AG04450 (cell line): ENCODE measurements at places on chromosomes 2 and 18.

- DNase-seq: no peak
These were observed 68.1 kb upstream of the LYPD6B start for GRCh38 chr2:148970385-148970784.

GRCh38 chr2:134372141-134372540 is 118.3 kb downstream of the MGAT5 start:
- peak; percentile 21 for DNase-seq

DNA sequence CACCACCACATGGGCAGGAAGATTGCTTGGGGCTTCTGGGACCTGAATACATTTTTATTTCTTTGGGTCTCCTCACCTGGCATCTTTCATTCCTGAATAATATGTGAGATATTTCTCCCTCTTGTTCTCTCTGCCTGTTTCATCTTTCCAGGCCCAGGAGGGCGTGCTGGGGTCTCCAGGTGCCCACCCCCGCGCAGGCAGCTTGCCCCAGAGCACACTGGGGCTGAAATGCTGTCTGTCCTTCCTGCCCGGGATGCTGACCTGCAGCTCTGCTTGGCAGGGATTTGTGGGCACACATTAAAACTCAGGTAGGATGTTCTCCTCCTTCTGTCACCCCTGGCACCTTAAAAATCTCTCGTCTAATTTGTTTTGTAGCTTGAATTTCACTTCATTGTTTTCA is 39.7 kb upstream of the TEX51 start:
- DNase-seq: no peak

GRCh38 chr2:197131558-197131855 is 179.1 kb downstream of the ANKRD44 start:
- DNase-seq: no peak

DNA sequence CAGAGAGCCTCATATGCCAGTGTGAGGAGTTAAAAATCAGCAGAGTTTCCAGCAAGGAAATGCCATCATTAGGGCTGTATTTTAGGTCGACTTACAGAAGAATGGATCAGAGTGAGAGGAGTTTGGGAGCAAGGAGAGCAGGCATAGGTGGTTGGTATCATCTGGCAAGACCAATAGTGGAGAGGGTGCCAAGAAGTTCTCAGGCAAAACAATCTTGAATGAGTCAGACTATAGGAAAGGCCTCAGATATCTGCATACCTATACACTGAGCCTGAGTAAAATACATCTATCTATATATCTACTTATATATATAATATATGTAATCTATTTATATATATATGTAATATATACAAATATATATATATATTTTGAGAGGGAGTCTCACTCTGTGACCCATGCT is 57.3 kb downstream of the TMEFF2 start:
- no peak for DNase-seq

DNA sequence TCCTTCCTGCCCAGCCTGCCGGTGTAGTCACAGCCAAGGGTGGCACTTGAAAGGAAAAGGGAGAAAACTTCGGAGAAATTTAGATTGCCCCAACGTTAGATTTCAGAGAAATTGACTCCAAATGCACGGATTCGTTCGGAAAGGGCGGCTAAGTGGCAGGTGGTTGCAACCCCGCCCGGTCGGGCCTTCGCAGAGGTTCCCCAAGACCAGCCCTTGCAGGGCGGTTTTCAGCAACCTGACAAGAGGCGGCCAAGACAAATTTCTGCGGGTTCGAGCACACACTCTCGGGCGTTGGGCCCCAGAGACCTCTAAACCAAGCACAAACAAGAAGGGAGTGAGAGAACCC is 4.8 kb downstream of the ONECUT2 start:
- DNase-seq: no peak

DNA sequence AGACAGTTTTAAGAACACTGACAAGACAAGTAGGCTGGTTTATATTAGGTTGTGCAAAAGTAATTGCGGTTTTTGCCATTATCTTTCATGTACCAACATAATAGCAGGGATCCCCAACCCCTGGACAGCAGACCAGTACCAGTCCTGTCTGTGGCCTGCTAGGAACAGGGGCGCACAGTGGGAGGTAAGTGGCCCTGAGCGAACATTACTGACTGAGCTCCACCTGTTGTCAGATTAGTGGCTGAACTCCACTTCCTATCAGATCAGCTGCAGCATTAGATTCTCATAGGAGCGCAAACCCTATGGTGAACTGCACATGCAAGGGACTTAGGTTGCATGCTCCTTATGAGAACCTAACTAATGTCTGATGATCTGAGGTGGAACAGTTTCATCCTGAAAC is 921.9 kb downstream of the CCDC85A start:
- DNase-seq: no peak

- DNase-seq: no peak
These were observed 17.9 kb downstream of the SDC1 start for GRCh38 chr2:20207051-20207450.

DNA sequence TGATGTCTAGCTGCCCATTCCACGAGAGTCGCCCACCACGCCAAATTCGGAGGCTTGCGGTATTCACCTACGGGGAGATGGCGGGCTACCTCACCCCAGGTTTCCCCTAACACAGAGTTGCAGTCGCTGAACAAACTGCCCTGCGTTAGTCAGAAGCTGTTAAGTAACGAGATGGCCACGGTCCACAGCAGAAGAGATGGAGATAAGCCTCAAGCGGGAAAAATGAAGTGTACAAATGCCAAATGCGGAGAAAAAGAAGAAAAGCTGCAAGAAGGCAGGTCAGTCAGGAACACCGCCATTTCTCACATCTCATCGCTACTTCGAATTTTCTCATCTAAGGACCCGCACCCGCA is 425 bp downstream of the ASB3 start:
- no peak for DNase-seq

- DNase-seq: peak; percentile 72
These were observed 35.6 kb downstream of the GLI2 start for GRCh38 chr2:120771111-120771780.

DNA sequence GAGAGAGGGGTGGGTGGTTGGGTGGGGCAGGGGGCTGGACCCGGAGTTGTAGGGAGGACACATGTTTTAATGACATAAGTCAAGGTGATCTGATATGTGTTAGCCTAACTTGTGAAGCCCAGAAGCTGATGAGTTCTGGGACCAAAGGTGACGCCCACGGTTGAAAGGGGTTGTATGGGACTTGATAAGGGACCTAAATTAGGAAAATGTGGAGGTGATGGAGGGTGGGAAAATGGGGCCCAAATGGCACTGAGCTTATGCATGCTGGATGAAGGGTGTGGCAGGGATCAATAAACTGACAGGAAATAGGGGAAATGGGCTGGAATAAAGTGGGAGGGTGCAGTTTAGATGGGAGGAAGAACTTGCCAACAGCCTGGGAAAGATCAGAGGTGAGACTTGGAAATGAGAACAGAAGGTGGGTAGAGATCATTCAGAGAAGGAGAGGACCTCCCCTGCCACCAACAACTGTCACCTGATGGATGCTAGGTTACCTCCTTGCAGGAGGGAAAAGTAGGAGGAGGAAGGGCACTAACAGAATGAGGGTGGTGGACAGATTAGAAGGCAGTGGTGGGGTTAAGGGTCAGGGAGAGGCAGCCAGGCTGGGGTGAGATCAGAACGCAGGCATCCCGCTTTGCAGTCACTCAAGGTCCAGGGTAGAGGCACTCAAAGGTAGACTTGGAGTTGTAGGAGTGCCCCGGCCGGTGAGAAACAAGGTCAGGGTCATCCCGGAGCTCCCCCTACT is 15.3 kb downstream of the WNT10A start:
- DNase-seq: no peak

- peak; percentile 36 for DNase-seq
These were observed 6.4 kb downstream of the TNS1 start for GRCh38 chr2:217996361-217996760.

GRCh38 chr2:196117214-196117705 is 48.6 kb upstream of the DNAH7 start:
- DNase-seq: no peak

DNA sequence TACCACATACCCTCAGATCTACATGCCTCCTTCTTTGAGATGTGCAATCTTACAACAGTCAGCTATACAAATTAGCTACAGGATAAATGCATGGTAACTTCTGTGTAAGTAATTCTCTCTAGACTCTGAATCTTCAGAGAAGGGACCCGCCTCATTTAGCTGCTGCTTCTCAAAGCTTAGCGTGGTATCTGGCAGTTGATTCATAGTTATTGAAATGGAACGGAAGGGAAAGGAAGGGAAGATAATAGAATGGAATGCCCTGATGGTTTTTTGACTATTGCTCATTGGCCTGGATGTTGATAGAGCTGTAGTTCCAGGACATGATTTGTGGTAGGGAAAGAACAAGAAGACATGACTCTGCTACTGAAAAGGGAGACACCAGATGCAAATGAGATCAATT is 498.1 kb upstream of the CRIM1 start:
- DNase-seq: no peak

DNA sequence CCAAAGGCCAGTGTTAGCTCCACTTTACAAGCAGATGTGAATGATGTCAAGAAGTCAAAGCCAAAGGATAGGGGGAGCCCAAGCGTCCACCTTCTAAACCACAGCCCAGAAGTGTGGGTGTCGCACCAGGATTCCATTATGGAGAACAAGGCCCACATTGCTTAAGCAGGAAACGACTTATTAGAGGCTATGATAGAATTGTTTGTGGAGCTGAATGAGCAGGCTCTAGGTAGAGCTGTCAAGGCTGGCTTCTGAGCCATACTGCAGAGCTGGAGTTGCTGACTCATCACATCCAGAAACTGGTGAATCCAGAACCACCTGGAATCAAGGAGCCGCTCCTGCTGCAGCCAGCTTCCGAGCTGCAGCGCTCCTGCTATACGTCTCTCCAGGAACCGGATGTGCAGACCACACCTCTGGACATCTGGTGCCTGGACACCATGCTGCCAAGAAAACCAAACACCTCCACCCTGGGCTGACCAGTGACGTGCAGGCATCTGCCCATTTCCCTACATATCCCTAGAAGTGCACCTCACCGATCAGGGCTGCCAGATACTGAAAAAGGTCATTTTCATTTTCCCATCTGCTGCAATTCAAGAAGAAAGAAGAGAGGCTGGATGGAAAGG is 6.2 kb upstream of the TWIST2 start:
- DNase-seq: no peak
